ENCODE measurements at places on chromosomes 11 and 22.

DNA sequence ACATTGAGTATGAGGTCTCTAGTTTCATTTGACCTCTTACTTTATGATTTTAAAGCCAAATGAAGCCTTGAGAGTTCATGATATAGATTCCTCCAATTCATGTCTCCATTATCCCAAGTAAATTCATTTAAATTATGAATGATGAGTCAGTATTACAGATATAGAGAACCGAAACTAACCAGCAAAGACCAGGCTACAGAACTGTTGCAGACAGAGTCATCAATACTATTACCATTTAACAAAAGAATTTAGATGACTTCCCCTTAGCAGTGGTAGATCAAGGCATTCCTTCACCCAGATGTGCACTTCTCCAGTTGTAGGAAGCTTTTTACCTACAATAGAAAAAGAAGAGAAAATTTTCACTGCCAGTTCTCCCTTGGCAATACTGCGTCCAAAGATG lies 11.8 kb upstream of the CCDC89 start:
- DNase-seq: no peak

DNA sequence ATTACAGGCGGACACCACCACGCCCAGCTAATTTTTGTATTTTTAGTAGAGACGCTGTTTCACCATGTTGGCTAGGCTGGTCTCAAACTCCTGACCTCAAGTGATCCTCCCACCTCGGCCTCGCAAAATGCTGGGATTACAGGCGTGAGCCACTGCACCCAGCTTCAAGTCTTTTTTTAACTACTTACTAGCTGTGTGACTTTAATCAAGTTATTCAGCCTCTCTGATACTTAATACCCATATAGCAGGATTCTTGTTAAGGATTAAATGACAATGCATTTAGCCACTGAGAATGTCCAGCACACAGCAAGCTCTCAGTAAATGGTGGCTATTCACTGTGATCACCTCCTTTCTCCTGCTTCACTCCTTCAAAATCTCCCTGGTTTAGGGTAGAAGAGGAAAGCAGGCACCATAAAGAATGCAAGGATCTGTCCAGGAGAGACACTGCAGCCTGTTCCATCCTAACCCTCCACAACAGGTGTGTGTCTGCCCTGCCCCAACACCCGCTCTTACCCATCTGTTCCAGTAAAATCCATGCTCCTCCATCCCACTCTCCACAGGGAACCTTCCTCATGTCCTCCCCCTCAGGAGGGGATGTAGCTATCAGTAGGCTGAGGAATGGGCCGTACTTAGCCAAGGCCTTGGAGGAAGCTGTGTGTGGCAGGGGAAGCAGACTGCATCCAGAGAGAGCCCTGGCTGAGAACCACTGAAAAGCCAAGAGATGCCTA lies 69.3 kb downstream of the MICAL3 start:
- no peak for DNase-seq

DNA sequence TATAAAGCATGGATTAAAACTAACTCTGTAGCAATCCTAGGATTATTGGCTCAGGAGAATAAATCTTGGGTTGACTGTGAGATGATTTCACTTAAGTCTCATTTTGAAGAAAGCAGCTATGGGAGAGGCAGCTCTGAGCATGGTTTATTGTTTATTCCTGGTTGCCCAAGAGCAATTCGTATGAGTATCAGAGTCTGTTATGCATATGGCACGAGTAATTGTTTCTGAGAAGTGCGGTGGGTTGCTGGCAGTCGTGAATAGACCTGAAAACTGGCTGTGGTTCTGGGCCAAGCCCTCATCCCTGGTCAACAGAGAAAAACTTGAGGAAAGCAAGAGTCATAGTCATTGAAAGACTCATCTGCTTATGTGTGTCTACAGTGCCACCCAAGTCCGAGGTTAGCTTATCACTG lies 26.8 kb downstream of the DIXDC1 start:
- no peak for DNase-seq

DNA sequence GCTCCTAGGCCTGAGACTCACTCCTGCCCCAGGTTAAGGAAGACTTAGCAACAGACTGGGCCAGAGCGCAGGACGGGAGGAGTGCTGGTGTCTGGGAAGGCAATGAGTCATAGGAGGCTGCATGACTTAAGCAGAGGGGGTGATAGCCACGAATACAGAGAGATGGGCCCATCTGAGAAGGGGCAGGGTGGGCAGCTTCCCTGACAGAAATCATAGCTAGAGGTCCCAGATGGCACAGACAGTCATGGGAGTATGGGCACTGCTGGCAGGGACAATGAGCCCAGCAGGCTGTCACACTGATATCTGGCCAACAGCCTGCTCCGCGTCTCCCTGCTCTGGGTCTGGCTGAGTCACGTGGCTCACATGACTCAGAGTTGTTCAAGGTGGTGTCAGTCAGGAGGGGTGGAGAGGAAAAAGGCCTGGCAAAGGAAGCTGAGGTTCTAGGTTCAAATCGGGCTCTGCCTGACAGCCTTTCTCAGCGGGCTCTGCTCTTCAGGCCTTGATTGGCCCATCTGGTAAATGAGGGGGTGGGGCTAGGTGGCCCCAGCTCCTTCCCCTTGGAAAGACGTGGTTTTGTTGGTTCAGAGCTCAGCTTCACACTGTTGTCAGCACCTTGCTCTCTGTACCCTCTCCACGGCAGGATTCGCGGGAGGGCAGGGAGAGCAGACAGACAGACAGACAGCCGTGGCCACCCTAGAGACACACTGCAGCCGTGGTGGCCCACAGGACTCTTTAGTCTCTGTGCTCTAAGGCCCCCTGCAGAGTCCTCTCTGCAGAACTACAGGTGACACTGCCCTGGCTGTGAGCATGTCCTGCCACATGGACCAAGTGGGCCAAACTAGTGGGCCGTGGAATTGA lies 47.8 kb downstream of the DBX1 start:
- no peak for DNase-seq

DNA sequence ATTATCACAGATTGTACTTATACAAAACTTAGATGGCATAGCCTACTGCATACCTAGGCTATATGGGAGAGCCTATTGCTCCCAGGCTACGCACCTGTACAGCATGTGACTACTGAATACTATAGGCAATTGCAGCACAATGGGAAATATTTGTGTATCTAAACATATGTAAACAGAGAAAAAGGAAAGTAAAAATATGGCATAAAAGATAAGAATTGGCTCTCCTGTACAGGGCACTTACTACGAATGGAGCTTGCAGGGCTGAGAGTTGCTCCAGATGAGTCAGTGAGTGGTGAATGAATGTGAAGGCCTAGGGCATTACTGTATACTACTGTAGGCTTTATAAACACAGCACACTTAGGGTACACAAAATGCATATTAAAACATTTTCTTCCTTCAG lies 13.2 kb downstream of the APOL6 start:
- DNase-seq: no peak

GRCh38 chr22:45648301-45649117 lies 23.1 kb upstream of the ATXN10 start:
- no peak for DNase-seq

DNA sequence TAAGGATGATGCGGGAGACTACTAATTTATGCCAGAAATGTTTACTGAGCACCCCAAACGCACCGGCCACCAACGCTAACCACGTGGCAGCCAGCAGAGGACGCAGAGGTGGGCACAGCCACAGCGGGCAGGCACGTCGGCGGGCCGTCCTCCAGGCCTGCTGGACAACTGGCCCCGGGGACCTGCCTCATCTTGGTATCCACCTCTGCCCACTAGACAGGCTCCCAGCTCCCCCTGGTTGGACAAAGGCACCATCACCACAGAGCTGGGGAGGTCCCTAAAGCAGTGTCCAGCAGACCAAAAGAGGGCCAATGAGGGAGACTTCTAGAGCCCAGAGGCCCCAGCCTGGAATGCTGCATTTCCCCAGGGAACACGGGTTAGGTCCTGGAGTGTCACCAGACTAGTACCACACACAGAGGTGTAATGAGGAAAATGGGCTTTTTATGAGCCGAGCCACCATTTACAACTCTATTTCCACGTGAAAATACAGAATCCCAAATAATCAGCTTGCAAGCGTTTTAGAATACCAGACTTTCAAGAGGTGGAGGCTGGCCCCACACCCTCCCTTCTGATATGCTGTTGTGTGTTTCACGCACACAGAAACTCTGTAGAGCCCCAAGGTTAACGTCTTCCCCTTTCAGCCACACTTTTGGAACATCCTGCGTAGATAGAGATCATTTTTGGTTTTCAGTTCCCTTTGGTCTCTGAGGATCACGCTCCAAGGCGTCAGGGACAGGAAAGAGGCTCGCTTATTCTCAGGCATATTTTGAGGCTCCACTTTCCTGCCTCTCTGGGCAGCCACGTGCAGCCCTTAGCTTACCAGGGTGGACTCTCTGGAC lies 23.7 kb upstream of the BID start:
- no peak for DNase-seq

DNA sequence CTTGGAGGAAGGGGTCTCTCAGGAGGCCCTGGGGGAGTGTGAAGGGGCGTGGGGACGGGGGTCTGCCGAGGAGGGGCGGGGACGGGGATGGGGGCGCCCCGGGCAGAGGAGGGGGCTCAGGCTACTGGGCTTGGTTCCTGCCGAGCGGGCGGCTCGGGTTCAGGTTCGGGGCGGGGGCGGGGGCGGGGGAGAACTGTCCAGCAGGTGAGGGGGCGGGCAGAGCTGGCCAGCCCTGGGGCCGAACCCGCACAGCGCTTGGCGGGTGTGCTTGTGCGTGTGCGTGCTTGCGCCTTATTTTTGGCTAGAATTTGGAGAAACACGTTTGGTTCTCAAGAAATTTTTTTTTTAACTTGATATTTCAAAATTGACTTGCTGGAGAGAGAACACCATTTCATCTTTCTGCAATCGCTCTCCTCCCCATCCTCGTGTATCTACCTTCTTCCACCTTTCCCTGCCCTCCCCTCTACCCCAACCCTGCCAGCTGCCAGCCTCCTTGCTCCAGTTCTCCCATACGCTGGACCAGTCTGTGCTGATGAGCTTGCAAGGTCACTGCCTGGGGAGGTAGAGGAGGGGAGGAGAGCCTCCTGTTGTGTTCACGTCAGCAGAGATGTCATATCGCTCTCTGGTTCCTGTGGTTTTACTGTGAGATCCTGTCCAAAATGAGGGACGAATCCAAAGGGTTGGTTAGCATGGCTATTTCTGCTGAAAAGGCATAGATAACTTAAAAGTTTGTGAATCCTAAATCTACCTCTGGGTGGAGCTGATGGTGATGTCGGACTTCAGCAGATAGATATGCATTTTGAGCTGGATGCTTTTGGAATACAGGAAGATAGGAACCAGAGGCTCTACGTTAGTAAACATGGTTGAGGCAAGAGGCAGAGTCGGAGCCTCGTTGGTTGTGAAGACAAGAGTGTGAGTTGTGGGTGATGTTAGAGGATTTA lies 668 bp downstream of the MADD start:
- peak; percentile 32 for DNase-seq

- no peak for DNase-seq
Measured at GRCh38 chr22:25053153-25053805, 100.8 kb downstream of the KIAA1671 start.

DNA sequence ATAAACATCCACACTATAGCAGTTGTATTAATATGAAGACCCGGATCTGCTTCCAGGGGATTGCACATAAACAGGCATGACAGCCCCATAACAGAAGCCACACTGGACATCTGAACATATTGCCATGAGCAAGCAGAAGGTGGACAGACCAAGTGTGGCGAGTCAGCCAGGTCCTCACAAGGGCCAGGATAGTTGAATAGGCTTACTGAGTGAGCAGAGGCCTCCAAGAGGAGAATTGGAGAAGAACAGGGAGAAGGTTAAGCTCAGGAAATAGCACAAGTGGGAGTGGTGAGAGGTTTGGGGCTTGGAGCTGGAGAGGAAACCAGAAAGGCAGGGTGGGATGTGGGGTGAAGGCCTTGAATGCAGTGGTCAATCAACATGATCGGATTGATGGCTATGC lies 10.8 kb downstream of the SLC35C1 start:
- no peak for DNase-seq

GRCh38 chr11:29268733-29269132 lies 748.1 kb downstream of the KCNA4 start:
- DNase-seq: no peak

GRCh38 chr11:108790501-108791299 lies 125.8 kb downstream of the DDX10 start:
- DNase-seq: no peak

- DNase-seq: no peak
Measured at GRCh38 chr11:105861225-105861624, 160.8 kb downstream of the MSANTD4 start.

DNA sequence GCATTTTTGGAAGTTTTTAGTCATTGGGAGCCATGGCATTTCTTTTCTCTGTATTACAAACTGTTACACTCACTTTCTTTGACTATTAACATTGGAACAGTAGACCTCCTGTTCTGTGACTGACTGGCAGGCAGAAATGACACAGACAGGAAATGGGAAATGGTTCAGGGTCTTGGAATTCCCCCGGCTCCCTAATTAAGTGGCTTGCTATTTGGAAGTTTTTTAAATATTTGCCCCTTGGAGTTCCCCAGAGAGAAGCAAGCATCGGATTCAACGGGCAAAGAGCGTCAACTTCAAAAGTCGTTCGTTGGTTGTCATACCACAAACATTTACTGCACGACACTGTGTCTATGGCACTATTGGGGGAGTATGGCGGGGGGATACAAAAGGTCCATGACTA lies 1.1 kb upstream of the BIRC2 start:
- DNase-seq: peak; percentile 21

DNA sequence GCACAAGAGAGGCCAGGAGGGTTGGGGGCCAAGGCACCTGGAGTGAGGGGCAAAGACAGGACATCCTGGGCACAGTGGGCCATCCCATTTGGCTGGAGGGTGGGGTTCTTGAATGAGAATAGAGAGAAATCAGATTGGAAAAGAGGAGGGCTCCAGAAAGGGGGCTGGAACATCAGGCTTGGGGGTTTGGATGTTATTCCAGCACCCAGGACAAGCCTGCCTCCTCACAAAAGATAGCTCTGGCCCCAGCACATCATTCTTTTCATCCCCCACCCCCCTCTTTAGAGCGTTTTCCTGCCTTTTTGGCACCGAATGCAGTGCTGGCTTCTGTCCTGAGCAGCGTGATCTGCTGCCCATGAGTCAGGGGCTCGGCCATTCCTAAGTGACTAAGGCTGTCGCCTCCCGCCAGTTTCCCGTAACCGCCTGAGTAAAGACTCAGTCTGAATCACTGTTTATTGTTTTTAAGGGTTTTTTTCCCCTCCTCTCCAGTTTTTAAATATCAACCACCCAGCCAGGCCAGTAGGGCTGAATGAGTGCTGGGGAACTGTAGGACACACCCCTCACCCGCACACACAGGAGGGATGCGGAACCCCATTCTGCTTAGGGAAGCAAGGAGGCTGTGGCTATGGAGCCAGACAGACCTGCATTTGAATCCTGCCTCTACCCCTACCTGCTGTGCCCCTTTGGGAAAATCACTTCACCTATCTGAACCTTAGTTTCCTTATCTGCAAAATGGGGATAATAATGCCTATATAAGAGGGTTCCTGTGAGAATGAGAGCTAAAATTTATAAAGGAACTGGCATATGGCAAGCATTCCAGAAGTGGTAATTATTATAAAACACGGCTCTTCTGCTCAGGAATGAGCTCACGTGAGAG lies 32.4 kb upstream of the NAV2 start:
- DNase-seq: peak; percentile 46

DNA sequence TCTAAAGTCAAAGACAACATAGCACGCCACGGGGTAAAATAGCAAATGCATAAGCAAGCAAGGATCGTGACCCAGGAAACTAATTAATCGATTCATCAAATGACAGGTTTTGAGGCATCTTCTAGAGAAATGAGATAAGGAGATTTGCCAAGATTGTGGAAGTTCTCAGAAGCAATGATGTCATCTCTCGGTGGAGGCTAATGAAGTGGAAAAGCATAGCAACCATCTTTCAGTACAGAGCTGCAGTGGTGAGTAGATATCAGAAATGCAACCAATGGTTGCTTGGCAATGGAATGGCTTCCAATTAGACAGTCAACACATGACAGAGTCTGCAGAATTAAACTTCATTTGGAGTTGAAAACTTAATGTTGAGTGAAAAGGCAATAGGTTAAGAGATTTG lies 116.0 kb downstream of the KIRREL3 start:
- no peak for DNase-seq

GRCh38 chr11:17752144-17752543 lies 17.6 kb downstream of the KCNC1 start:
- DNase-seq: no peak

All from kidney (tissue), 22 donors.